Activated naive CD8-positive, alpha-beta T cell treated with anti-CD3 and anti-CD28 coated beads, Interleukin-2, amount 50 U/mL, for 16 hours (primary cell): ENCODE measurements at places on chromosomes 11 and 22.

- DNase-seq = no peak
These were observed 147.7 kb upstream of the LARGE1 start for GRCh38 chr22:34068001-34068400.

DNA sequence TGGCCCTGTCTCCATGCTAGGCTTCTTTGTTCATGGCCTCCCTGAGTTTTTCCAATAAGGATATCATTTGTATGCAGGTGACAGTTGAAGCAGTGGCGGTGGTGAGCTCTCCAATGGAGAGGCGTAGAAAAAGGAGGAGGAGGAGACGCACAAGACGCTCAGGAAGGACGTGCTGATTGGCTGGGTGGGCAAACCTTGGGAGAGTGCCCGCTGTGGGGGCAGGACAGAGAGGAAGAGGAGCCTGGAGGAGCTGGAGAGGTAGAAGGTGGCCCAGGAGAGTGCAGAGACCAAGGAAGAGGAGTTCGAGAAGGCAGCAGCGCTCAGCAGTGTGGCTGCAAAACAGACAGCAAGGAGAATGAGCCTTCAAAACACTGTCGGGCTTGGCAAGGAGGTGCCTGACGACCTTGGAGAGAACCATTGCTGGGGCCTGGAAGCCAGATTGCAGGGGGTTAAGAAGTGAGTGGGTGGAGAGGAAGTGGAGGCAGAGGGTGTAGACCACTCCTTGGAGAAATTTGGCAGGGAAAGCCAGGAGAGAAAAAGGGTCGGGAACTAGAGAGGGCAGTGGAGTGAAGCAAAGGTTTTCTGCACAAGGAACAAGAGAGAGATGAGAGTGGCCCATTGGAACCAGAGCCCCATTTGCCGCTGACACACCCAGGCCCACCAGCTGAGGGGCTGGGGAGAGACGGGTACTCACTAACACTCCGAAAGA, 7.5 kb downstream of the CLCF1 start:
- DNase-seq = no peak

DNA sequence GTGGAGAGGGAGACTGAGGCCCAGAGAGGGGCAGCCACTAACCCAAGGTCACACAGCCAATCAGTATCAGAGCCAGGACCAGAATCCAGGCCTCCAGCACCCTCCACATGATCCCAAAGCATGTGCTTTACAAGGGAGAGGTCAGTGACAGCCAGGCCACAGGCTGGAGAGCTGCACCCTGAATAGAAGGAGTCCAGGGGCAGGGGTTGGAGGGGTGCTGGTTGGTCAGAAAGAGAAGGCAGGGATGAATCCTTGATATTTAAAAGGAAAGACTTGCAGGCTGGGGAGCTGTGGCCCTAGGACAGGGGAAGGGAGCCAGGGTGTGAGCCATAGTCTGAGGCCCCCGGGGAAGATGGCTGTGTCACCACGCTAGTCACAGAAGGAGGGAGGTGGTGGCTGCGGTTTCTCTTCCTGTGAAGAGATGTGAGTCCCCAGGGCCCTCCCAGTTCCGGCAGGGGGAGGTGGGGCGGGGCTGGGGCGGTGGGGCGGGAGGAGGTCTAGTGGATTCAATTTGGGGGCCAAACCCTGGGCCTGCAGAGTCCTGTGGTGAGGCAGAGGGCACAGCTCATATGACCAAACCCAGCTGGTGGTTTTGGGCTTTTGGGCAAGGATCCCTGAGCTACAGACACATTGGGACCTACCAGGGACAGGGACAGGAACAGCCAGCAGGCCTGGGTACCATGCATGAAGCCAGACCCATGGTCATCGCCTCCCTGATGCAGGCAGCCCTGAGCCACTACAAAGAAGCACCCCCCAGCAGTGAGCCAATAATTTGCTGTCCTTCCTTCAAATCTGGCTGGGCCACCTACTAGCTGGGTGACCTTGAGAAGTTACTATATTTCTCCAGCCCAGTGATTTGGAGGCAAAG, 14.0 kb downstream of the RAC2 start:
- DNase-seq = peak; percentile 76

DNA sequence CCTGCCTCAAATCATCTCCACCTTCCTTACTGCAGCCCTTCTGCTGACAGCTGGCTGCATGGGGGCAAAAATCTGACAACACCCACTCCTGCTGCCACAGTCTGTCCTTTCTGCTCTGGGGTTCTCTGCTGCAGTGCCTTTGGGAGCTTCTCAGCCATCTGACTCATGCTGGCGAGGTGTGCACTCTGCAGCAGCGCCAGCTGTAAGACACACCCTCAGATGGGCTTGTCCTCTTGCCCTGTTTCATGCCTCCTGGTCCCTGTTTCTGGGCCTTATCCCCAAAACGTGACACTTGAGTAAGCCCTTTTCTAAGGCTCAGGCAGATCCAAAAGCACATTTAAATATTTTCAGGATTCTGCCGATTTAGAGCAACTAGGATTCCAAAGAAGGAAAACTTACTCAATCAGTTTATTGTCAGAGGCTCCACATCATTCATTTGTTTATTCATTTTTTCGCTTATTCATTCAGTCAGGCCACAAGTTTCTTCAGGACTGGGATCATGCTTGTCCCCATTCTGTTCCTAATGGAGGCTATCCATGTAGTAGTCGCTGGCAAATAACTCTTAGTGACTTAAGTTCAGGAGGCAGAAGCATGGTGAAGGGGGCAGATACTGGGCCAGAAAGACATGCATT, 60.2 kb downstream of the SMIM38 start:
- no peak for DNase-seq

- no peak for DNase-seq
These were observed 433.7 kb downstream of the ETS1 start for GRCh38 chr11:128153697-128154048.

- no peak for DNase-seq
These were observed 124.1 kb upstream of the CSNK2A3 start for GRCh38 chr11:11476971-11477645.

- no peak for DNase-seq
These were observed 5.8 kb downstream of the POLR2F start for GRCh38 chr22:37959231-37959825.

DNA sequence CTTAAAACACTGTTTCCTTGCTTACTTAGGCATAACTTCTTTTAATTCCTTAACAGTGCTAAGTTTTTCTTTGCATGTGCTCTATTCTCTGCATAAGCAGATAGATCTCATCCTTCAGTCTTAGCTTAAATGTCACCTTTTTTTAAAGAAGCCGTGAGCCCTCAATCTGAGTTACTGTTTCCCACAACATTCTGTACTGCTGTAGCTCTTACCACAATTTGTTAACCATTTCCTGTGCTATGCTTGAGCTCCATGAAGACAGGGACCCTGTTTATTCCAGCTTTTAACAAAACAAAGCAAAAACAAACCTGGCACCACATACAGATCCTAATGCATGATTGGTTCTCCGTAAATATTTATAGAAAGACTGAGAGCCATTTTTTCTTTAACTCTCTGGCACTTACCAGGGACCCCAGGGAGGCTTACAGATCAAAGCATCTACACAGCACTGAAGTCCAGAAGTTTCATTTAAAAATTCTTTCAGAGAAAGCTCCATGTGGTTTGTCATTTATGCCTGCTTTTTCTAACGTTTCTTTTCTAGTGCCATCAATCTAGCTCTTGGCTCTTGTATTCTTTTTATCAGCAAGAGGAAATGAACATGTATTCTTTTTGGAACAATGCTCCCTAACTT, 74.9 kb downstream of the DYNC2H1 start:
- no peak for DNase-seq

DNA sequence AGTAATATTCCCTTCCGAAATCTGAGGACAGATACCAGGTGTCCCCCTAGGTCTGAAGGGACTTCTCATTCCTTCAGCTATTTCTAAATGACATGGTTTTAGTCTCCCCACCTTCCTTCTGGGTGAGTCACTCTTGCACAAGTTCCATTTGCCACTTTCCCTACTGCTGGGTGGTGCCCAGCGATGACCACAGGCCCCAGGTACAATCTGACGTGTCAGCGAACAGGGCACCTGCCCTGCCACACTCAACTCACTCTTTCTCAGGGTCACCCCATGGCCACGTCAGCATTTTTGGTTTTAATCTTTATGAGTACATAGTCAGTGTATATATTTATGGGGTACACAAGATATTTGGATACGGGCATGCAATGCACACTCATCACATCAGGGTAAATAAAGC, 17.2 kb downstream of the POU2AF1 start:
- no peak for DNase-seq

DNA sequence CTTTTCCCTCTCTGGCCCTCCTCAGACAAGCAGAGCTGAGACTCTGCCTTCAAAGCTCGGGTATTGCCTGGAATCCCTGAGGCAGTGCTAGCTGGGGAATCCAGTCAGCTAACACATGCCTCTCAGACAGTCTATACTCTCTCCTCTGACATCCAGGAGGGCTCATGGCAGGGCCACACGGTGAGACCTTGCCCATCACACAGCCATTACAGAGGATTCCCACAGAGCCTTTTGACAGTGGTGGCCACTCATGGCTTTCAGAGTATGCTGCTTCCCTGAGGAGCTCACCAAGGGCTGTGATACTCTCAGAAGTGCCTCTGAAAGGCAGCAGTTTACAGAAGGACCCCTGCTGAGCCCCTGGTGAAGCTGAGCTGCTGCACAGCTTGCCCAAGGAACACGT, 165.3 kb downstream of the RRAS2 start:
- DNase-seq = no peak

DNA sequence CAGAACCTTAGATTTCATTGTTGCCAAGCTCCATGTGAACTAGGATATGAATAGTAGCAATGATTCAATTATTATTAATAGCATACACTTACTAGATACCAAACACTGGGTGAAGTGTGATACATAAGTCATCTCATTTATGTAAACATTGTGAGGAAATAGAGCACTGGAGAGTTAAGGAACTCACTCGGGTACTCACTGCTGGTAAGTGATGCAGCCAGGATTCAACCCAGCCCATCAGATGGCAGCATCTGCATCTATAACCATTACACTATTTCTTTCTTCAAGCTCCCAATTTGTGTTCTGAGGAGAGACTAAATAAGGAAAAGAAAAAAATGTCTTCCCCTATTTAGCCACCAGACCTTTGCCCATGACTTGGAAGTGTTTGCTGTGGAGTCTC, 10.2 kb upstream of the ALG8 start:
- DNase-seq = no peak

GRCh38 chr22:50544746-50545253, 899 bp upstream of the KLHDC7B start:
- DNase-seq = no peak

DNA sequence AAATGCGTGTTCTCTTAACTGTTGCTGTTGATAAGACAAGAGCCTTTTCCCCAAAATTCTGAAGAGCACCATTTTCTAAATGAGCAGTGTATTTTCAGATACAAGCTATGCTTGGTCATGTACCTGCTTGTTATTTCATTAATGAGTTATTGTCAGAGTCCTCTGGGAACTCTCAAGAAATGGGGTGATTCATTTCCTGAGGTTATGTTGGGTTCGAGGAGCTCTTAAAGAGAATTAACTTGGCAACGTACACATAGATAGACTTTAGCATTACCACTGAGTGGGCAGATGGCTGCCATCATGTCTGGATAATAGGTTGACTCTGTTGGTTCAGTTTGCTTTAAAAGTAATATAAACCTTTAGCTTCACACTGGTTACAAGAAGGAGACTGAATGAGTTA, 87.9 kb upstream of the SORL1-AS1 start:
- DNase-seq = no peak

GRCh38 chr11:116611998-116612620, 160.7 kb downstream of the BUD13 start:
- no peak for DNase-seq

- no peak for DNase-seq
These were observed 2.0 kb downstream of the GTF2H1 start for GRCh38 chr11:18324381-18324780.

DNA sequence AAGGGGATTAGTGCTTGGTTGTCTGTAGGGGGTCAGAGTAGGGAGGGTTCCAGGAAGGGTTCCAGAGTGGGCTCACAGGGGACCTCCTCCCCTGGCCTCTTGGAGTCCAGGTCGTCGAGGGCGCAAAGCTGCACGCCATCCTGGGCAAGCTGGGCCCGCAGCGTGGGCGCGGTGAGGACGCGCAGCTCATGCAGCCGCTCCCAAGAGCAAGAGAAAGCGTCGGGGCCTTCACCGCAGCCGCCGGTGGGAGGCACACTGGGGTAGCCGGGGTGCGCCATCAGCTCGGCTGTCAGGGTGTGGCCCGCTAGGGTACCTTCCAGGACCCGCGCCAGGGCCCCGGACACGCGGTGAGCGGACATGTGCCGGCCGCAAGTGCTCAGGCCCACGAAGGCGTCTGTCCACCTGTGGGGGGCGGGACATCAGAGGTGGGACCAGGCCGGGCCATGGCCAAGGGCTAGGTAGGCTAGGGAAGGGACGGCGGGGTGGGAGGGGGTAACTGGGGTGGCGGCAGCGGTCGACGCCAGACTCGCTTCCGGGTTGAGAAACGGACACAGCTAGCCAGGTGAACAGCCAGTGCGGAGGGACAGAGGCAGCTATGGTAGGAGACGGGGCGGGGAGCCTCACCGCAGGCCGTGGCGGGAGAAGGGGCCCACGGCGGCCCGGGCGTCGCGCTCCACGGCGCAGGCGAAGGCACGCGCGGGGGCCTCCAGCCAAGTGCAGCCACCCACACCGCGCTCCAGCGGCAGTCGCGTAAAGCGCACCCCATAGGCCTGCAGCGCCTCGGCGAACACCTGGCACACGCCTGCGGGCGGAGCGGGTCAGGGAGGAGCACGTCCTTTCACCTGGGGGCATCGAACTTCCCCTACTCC, 1.2 kb downstream of the YDJC start:
- no peak for DNase-seq

- no peak for DNase-seq
These were observed 8.2 kb downstream of the ROBO4 start for GRCh38 chr11:124889191-124890091.

GRCh38 chr11:35388061-35388460, 31.3 kb downstream of the SLC1A2 start:
- DNase-seq = no peak

DNA sequence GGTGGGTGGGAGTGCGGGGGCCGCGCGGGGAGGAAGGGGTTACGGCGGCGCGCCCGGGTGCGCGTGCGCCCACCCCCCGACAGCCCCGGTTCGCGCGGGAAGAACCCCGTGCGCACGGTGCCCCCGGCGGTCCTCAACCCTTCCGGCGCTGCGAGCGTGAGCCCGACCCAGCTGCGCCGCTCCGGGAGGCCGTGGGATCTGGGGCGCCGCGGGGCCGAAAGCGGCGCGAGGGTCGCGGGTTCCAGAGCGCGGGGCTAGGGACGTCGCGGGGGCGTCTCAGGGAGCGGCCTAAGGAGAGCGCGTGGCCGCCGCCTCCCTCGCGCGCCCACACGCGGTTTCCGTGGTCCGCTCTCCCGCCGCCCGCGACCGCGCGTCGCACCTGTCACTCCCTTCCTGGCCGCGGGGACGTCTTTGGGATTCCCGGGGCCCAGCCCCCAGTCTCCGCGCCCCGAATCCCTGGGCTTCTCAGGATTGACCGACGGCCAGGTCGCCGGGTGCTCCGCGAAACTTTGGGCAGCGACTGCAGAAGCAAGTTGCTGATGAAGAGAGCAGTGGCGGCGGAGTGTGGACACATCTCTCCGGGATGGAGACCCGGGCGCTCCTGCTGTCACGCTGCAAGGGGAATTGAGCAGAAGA, 582 bp downstream of the SREBF2 start:
- DNase-seq = no peak

GRCh38 chr11:72726266-72727220, 25.7 kb downstream of the ARAP1 start:
- DNase-seq = no peak

GRCh38 chr22:28231441-28231840, 312.4 kb upstream of the PITPNB start:
- DNase-seq = no peak
